CD4-positive, alpha-beta T cell treated with Interleukin-6 for 4 hours (primary cell): ENCODE measurements at places on chromosomes 7 and 10.

DNA sequence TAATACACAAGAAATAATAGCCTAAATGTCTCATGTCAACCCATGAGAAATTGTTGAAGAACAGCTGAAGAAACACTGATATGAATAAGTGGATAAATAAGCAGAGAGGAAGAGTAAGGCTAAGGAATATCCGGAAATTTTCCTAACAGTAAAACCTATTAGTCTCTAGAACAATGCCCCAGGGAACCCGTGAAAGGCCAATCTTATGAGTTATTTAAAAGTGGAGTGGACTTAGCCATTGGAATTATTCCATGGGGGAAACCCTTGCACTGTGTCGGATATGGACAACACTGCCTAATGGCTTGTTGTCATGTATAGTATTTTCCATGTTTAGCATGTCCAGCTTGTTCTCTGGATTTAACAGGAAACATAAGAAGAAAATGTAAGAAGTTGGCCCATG is 217.2 kb upstream of the PLXNA4 start:
- DNase-seq, result no peak

DNA sequence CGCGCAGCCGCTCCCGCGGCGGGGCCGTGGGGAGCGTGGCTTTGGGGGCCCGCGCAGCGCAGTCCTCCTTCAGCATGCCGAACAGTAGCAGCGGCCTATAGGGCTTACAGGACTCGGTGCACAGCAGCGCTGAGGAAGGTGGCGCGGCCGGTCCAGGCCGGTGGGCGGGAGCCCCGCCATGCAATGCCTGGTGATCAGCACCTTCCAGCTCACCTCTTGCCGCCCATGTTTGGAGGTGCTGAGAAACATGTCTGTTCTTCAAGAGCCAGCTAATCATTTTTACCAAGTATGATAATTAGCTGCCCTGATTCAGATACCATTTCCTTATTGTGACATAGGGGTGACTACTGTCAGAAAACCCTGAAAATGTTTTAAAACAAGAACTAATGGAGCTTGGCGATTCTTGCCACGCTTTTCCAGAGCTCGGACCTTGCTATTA is 33.5 kb upstream of the SFTPD start:
- DNase-seq, result no peak

- no peak for DNase-seq
These were observed 56.6 kb downstream of the TAF3 start for GRCh38 chr10:7874864-7875263.

DNA sequence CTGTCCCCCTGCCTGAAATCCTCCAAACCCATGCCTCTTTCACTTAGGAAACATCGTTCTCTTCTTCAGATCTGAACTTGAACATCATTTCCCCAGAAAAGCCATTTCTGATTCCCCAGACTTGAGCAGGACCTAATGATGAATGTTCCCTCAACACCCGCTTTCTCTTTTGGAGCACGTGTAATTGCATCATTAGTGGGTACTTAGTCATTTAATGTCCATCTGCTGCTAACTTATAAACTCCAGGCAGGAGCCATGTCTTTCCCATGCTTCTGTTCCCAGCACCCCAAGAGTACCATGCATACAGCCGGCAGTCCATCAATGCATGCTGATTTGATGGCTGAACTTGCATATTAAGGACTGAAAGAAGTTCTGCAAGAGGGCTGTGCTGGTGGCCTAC is 36.5 kb upstream of the ECHDC3 start:
- no peak for DNase-seq

GRCh38 chr7:35454575-35455385 is 200.9 kb upstream of the TBX20 start:
- DNase-seq, result no peak

DNA sequence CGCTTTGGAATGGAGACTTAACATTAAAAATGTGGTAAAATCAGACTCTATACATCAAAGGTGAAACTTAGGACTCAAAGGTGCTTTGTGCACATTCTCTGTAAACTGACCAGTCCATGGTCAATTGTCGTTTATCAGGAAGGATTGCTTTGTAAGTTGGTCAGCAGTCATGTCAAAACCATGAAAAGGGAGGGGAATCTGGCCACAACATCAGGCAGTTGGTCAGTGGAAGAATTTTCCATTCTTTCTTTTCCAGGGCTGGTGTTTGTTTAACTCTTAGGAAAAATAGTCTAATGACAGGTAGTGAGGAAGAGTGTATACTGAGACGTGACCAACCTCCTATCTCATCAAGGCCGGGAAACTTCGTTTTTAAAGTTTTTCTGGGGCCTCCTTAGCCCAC is 226.5 kb downstream of the ADK start:
- no peak for DNase-seq

- no peak for DNase-seq
These were observed 294.5 kb upstream of the NFE2L3 start for GRCh38 chr7:25857376-25858067.

DNA sequence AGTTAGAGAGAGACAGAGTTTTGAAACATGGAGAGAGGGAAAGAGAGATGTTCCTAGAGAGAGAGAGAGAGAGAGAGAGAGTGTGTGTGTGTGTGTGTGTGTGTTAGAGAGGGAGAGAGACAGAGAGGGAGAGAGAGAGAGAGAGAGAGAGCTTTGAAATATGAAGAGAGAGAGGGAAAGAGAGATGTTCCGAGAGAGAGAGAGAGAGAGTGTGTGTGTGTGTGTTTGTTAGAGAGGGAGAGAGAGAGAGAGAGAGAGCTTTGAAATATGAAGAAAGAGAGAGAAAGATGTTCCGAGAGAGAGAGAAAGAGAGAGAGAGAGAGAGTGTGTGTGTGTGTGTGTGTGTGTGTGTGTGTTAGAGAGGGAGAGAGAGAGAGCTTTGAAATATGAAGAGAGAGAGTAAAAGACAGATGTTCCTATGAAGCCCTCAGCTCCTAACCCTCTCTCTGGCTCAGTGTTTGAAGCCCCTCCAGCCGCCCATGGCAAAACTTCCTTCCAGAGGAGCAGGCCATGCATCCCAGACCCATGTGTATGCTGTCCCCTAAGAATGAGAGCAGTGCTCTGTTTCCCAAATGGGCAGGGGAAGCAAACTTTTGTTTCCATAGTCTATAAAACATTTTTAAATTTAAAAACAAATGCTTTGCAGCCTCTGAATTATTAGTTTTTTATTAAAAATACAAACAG is 130.9 kb downstream of the KCNMA1 start:
- DNase-seq, result no peak

DNA sequence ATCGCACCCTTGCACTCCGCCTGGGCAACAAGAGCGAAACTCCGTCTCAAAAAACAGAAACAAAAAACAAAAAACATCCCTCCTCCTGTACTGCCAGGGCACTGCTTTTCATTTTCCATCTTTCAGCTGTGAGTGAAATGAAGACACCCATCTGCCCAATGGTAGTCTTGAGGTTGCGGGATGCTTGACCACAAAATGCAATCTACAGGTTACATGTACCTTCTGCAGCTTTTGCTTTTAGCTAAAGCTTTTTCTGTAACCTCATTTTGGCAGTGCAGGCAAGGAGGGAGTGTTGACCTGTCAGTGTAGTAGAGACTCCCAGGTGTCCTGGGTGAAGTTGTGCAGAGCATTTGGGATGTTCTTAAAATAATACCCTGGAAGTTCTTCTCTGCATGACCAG is 476.5 kb downstream of the CALN1 start:
- no peak for DNase-seq

DNA sequence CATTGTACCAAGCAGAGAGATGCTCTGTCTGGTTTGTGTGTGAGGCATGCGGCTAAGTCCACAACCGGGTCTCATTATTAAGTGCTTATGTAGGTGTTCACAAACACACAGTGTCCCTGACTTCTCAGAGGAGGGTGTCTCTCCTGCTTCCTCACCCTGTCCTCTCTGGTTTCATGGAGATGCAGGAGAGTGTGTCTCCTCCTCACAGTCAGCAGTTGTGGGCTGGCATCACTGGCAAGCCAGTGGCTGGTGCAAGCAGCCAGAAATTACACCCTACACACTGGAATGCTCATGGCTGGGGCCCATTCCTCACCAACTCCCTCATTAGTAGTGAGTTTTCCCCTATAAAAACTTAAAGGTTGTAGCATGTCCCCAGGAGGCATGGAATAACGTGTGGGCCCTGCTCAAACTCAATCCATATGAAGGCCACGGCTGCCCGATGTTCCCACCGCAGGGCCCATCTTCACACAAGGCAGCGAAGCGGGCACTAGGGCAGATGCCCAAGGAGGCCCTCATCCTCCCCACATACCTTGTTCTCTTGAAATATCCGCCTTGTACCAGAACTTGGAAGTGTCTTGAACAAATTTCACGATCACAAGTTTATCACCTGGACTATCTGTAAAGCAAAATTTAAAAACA is 280.1 kb downstream of the TNS3 start:
- DNase-seq, result no peak

- DNase-seq, result no peak
These were observed 49.0 kb downstream of the HTRA1 start for GRCh38 chr10:122510326-122510725.

GRCh38 chr10:59880971-59881510 is 25.3 kb downstream of the CCDC6 start:
- no peak for DNase-seq

DNA sequence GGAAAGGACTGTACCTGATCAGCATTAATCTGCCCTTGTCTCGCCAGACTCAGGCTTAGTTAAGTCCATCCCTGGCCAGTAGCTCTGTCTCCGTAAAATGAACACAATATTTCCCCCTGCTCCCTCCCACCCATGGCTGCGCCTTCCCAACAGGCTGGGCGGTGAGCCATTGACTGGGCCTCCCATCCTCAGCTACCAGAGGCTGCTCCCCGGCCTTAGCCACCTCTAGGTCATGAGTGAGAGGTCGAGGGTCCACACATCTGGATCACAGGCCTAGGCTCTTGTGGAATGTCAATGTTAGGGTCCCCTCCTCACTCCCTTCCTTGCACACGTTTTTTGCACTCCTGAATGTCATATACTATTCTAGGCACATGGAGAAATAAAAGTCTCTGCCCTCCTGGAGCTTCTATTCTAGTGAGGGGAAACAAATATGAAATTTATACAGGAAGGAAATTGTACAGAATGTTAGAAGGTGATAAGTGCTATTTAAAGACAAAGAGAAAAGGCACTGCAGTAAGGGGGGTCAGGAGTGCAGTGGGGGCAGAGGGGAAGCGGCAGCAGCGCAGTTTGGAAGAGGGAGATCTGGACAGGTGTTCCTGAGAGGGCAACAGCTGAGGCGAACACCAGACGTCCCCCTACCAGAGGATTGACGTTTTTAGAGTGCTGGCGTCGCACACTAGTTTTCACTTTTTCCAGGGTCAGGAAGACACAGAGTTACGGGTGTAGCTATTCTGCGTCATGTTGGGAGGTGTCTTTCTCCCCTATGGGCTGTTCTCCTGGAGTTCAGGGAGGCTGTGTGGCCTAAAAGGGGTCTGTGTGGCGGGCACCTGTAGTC is 17.2 kb upstream of the EIF5AL1 start:
- DNase-seq, result no peak

DNA sequence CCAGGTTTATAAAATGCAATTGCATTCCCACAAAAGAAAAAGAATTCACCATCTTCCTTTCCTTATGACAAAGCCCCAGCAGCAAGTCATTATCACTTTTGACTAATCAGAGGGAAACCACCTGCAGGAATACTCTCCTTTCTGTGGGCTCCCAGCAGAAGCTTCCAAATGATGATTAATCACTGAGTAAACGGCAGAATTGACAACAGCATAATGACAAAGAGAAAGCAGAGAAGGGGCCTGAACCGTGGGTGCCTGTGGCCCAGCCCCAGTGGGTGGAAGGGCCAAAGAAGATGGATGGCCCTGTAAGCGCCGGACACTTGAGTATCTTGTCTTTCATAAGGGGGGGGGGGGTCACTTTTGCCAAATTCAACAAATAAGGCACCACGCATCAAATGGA is 152.4 kb upstream of the NRBF2 start:
- no peak for DNase-seq

DNA sequence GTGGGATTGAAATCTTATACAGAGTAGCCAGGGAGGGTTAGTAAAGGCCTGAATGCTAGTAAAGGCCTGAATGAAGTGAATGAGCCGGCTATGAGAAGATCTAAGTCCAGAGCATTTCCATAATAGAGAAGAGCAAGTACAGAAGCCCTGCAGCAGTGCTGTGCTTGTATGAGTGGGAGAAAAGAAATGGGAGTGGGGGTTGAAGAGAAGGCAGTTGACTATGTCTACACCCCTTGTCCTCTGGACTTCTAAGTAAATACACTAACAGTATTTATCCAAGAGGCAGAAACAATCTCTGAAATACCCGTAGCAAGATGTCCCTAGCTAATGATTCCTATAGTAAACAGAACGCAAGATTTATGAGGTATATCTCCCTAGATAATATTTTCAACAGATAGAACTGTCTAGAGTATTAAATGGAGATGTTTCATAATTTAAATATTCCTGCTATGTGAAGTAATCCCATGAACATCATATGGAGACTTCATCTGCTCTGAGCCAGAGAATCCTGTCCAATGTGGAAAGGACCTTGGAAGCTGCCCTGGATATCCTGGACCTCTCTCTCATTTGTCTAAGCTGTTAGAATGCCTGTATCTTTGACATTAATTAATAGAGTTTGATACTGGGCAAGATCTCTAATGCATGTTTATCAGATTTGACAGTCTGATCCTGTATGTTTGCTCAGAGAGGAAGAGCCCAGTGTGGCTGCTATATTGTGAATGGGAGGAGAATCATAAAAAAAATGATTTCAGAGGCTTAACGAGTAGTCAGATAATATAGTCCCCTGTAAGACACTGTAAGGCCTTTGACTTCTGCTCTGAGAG is 171.6 kb downstream of the LRRN3 start:
- no peak for DNase-seq

DNA sequence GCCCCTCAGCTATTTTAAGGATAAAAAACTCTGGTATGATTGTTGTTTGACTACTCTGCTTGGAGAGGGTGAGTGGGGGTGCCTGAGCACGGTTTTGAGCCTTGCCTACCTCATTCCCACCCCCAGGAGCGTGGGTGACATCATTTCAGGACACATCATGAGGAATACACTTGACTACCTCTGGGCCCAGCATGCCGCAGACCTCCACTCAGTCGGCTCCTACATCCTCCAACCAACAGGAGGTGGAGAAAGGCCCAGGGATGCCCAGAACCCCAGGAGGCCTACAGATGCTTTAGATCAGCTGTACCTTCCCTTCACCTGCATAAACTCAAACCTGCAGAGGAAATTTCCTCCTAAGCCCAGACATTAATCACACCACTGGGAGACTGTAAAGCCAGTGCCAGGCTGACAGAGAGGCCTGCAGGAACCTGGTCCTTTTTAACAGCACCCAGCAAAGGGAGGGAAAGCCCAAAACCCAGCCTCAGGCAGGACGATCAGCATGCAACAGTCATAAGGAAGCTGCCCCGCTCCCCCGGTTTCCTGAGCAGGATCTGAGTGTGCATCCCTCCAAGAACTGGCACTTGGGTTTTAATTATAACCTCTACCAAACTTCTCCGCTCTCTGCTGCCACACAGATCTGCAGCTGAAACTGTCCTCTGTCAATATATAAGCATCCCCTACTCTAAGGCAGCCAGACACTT is 61.7 kb upstream of the ZNRF2 start:
- DNase-seq, result no peak

GRCh38 chr7:99525713-99526440 is 21.4 kb downstream of the ZKSCAN5 start:
- DNase-seq, result peak; percentile 39

DNA sequence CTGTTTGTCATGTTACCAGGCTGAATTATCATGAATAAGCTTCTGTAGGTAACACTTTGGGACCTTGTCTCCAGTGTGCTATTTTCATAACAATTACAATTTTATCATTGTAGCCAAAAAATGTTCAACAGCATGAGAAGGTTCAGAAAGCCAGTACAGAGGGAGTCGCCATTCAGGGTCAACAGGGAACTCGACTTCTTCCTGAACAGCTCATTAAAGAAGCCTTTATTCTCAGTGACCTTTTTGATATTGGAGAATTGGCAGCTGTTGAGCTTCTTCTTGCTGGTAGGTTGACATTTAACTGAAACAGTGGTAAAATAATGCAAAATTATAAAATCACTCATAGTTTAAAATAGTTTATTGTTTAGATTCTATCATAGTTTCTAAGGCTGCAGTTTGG is 15.8 kb downstream of the NUP205 start:
- no peak for DNase-seq
